ENCODE measurements at places on chromosomes 3 and 15.

- no peak for DNase-seq
Measured at GRCh38 chr3:102356506-102356905, 78.3 kb upstream of the ZPLD1 start.

- DNase-seq, result no peak
Measured at GRCh38 chr15:56484287-56484686, 19.4 kb upstream of the MNS1 start.

GRCh38 chr3:172227340-172228035 is 188.1 kb downstream of the FNDC3B start:
- no peak for DNase-seq

- no peak for DNase-seq
Measured at GRCh38 chr3:32220006-32220405, 18.5 kb upstream of the CMTM8 start.

DNA sequence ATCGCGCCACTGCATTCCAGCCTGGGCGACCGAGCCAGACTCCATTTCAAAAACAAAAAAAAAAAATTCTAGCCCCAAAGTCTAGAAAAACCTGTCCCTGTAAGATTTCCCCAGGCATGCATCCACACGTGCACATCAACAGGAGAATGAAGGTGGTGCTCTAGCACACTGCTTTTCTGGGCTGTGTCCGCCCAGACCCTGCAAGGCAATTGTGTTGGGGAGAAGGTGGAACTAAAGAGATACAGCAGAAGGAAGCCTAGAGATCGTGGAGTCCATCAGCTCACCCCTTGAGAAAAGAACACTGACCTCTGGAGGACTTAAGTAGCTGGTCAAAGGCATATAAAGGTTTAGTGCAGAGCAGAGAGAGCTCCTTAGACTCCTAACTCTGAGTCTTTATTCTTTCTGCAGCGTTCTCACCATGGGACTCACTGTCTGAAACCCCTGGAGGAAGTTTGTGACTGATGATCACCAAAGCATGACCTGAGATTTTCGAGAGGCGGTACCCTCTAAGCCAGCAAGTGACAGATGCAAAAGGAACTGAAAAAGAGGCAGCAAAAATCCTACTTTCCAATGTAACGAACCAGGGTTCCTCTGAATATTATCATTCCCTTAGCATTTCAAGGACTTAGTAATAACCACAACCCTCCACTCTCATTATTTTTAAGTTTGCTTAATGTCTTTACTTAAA is 179.8 kb downstream of the MEX3B start:
- no peak for DNase-seq

GRCh38 chr3:172915911-172916514 is 165.5 kb downstream of the ECT2 start:
- no peak for DNase-seq

DNA sequence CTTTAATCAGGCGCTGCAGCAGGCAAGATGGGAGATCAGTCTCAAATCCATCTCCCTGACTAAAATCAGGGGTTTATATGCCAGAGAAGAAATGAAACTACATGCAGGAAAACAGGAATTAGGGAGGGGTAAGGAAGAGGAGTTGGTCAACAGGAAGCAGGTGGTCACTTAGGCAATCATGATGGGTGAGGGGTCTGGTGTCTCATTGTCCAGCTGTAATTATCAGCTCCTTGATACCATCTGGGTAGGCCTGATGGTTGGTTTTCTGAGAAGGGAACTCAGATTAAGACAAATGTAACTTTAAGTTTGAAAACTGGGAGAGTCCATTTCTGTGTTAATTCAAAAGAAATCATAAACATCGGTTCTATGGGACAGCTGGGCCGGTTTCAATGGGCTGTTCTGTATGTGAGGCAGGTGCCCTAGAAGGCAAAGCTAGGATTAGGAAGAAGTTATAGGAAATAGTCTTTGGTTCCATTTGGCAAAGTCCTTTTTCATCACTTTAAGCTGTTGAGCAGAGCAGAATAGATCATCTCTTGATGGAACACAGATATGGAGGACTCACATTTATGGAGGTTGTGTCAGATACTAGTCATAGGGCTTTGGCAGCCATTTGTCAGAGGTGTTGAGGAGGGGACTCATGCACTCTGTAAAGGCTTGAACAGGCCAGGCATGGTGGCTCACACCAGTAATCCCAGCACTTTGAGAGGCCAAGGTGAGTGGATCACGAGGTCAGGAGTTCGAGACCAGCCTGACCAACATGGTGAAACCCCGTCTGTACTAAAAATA is 149.4 kb downstream of the VGLL4 start:
- DNase-seq, result no peak

DNA sequence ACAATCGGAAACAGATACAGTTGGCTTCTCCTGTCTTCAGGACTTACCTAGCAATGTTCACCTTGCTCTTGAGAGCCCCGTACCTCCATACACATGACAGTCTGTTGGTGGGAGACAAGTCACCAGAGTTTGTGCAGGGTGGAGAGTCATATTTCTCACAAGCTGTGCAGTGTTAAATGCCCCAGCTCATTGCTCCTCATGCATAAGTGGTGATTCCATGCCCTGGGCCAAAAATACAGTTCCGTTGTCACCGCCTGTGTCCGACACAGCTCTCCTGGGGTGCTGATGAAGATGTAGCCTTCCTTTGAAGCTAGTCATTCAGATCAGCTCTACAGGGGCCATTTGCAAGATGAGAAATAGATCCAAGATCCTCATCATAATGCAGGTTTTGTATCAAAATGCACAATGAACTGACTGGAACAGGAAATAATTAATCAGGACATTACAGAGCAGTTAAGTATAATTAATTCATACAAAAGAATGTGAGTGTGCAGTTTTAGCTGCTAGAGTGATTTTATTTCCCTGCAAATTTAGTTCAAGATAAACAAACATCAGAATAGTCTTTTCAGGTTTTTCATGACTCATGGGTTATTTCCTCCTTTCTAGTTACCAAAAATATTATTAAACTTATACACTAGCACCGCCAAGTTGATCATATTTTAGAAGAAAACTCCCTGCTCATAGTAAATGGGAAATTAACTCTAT is 66.5 kb downstream of the CD47 start:
- DNase-seq, result no peak

DNA sequence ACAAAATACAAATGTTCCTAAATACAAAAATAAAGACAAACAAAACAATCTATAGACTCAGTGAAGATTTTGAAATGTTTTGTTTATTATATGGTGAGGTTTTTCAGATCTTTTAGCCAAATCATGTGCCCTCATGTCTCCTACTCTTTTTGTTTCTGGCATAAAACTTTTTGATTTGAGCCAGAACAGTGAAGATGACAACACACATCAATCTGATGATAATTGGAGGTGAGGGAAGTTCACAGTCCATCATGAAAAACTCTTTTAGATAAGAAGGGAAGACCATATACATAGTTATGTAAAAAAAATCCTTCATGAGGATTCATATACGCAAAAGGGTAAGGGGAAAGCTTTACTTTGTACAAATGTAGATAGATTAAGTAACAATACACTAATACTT is 75.1 kb upstream of the OSBPL11 start:
- no peak for DNase-seq

- DNase-seq, result no peak
Measured at GRCh38 chr15:91214675-91215590, 114.9 kb downstream of the SV2B start.

- no peak for DNase-seq
Measured at GRCh38 chr3:36025232-36025631, 355.1 kb upstream of the STAC start.

DNA sequence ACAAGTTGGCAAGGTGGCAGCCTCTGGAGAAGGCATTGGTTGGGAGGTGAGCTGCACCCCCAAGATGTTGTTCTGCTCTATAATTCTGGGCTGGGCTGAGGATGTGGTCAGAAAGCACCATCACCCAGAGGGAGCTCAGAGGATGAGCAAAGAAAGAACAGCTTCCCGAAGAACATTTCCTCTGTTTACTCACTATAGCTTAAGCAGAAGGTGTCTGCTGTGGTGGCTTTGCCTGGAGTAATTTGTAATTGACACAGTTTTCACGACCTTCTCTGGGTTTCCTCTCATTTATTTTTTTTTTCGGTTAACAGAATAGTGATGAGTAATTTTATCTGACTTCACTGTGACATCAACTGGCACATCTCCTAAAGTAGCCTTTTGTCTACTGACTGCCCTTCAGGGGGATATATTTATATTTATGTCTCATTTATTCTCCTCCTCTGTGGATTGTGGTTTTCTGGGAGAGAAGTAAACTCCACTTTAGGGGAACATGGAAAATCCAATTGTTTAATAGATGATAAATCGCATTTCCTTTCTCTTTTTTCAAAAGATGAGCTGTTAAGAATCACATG is 49.5 kb upstream of the ABHD17C start:
- no peak for DNase-seq

DNA sequence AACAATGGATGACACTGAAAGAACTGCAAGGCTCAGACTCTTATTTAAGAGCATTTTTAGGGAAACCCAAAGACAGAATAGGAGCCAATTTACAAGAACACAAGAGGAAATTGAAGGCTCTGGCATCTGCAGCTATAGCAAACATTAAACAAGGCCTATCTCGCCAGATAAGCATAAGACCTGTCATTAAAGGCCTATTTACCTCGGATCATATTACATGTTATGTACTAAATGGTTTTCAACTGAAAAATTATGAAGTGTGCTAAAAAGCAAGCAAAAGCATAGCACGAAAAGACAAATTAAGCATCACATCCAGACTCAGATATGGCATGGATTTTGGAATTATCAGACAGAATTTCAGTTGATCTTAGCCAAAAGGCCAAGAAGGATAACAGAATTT is 617.1 kb downstream of the SQOR start:
- peak; percentile 25 for DNase-seq

DNA sequence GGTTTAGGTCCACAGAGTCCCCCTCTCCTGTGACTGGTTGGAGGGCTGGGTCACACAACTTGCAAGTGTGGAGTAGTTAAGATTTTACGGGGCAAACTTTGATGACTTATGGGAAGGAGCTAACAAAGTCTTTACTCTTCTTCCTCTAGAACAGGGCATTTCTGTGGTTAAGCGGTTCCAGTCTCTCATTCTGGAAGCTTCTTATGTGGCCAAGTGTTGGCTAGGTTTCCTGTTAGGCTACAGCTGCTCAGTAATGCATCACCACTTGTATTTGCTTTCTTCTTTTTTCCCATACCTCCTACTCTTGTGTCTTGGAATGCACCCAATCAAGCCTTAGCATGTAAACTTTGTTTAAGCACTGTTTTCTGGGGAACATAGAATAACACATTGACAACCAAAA is 100.6 kb upstream of the PLAAT1 start:
- no peak for DNase-seq

- no peak for DNase-seq
Measured at GRCh38 chr3:50982540-50983325, 308.0 kb downstream of the DOCK3 start.

DNA sequence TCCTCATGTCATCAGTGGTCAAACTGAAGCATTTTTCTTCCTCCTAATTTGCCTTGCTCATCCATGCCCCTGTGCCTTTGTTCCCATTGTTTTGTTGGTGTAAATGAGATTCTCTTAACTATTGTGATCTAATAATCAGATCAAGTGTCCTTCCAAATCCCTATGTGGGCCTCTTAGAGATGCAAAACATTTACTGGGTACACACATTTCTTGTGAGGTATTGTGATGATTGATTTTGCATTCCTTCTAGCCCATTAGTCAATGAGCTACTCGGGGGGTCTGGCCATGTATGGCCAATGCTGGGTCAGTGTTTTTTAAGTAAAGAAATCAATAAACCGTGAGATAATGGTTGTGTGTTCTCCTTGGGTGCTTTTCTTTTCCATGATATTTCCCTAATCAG is 580.4 kb downstream of the VGLL3 start:
- no peak for DNase-seq

DNA sequence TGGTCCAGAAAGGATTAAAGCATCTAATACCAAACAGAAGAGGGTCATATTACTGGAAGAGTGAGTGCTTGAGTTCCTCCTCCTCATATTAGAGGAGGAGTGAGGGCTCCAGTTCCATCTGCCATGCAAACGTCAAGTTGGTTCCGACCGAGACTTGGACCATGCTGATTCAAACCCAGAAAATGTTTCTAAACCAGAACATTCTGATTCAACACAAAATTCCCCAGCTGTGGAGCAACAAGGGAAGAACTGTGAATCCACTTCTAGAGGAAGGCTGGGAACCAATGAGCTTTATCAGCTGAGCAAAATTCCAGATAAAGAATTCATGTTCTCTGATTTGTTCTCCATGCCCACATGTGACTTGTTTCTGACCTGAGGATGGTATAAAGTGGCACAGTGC is 135.6 kb upstream of the WNT5A start:
- no peak for DNase-seq

DNA sequence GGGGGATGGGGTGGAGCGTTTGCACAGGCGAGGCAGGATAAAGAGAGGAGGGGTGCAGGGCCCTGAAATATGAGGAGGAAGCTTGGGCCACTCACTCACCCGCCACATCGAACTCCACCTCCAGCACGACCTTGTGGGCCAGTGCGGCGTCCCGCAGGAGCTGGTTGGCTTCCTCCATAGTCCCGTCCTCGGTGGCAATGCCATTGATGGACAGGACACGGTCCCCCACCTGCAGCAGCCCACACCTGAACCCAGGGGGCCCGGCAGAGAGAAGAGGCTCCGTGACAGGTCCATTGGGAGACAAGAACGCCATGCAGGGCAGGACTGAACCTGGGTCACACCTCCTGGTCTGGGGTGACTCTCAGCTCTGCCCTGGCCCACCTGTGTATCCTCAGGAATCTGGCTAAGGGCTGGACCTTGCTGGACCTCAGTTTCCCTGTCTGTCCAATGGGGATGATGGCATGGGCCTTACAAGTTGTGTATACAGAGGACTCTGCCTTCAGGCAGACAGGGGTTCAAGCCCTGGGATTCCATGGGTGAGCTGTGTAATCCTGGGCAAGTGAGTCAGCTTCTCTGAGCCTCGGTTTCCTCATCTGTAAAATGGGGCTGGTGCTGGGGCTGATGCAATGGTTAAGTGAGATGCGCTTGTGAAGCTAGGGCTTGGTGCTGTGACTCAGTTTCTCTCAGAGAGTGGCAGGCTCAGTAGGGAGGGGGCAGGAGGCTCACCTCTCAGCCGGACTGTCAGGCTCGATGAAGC is 26.4 kb downstream of the GRIP2 start:
- no peak for DNase-seq

GRCh38 chr3:106332884-106333283 is 464.1 kb upstream of the CBLB start:
- no peak for DNase-seq

DNA sequence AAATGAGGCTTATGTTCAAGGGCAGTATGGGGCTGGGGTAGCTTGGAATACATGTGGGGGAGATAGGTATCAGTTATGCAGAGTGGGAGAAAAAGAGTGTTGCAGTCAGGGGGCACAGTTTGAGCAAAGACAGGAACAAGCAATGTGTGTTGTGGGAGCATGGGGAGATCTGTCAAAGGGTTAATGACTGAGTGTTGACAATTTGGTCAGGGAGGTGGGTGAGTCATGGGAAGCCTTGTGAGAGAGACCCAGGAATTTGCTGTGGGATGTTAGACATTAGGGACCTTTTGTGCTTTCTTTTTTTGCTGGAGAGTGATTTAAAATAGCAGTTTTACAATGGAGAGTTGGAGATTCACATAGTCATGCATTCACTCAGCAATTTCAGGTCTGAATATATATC is 221.6 kb upstream of the NR2E3 start:
- DNase-seq, result no peak

- no peak for DNase-seq
Measured at GRCh38 chr3:187726564-187726963, 18.7 kb downstream of the BCL6 start.

Data from LNCaP clone FGC (cell line).